Glutamatergic neuron (in vitro differentiated cells): ENCODE measurements at places on chromosomes 5 and 9. TPM values are rescaled to one million over a fixed set of nuclear protein-coding genes. Genes with fewer than 3 reads are reported as not detected.

DNA sequence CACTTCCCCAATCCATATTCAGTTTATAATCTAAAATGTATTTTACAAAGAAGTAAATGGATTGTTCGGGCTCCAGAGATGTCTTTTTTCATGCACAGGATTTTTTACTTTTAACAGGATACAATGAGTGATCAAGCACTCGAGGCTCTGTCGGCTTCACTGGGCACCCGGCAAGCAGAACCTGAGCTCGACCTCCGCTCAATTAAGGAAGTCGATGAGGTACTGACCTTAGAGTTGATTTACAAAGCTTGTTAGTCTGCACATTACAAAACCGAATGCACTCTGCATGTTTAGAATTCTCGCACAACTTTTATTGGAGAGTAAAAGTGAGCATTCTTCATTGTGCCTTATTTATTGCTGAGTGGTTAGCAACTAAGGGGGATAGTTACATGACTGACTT, 65.2 kb downstream of the ERAP1 start:
- no peak overlapping the region for H3K4me3 ChIP-seq
- H3K36me3 ChIP-seq, result peaks cover 5% of the 10 kb centered on the region
- no peak overlapping the region for H3K27ac ChIP-seq
- no peaks in the 10 kb centered on the region for H3K27me3 ChIP-seq
- no peak for DNase-seq

DNA sequence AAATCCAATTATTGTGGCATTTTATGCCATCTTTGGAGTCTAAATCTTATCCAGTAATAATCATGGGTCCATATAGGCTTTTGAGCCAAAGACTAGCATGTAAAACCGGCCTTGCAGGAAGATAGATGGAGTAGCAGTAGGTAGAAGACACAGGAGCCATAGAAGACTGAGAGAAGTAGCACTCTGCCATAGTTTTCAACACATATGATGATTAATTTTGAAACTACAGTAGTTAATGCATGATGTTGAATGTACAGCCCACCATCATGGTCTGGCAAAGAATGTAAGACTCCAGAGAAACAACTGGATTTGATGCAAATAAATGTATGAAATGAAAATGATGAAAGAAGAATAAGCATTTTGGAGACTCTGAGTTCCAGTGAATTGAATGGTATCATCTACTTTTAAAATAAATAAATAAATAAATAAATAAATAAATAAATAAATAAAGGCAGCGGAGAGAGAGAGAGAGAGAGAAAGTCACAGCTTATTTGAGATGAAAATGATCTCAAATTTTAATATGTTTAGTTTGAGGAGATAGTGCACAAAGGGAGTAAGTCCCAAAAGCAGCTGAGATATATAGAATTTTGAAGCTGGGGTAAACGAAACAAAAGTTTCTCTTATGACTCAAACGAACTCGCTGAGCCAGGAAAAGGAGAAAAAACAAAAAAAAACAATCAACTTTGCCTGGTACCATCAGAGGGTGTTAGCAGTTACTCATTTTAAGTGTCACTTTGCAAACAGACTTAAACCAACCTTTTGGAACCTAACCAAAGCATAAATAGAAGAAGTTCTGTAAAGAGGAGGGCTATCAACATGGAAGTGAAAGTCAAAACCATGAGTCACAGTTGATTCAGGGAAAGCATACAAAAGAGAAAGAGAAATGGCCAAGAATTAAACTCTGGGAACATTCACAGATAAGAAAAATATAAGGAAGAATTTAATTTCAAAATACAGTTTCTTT, 388.7 kb downstream of the CETN3 start:
- H3K27me3 ChIP-seq, result no peaks in the 10 kb centered on the region
- no peak overlapping the region for H3K4me3 ChIP-seq
- H3K4me1 ChIP-seq, result peaks cover 1% of the 10 kb centered on the region
- H3K27ac ChIP-seq, result no peak overlapping the region
- no peaks in the 10 kb centered on the region for H3K36me3 ChIP-seq

- H3K27ac ChIP-seq, result no peak overlapping the region
- no peaks in the 10 kb centered on the region for H3K36me3 ChIP-seq
- H3K27me3 ChIP-seq, result peaks cover 2% of the 10 kb centered on the region
- H3K4me3 ChIP-seq, result no peak overlapping the region
Measured at GRCh38 chr9:33178972-33179697, 12.0 kb upstream of the B4GALT1 start.

TAF11L10 gene
- total RNA-seq, result 0.83 TPM

GRCh38 chr9:7976167-7976755, 176.7 kb upstream of the DMAC1 start:
- H3K4me3 ChIP-seq, result no peak overlapping the region
- H3K27ac ChIP-seq, result no peak overlapping the region
- H3K36me3 ChIP-seq, result no peaks in the 10 kb centered on the region

GRCh38 chr5:62979472-62979871, 400.9 kb downstream of the LRRC70 start:
- peaks cover 4% of the 10 kb centered on the region for H3K36me3 ChIP-seq
- peaks cover 4% of the 10 kb centered on the region for H3K4me1 ChIP-seq
- no peak overlapping the region for H3K4me3 ChIP-seq
- no peak for DNase-seq

- H3K4me1 ChIP-seq, result peaks cover 11% of the 10 kb centered on the region
- peaks cover 15% of the 10 kb centered on the region for H3K36me3 ChIP-seq
- no peak overlapping the region for H3K4me3 ChIP-seq
- H3K27me3 ChIP-seq, result peaks cover 1% of the 10 kb centered on the region
Measured at GRCh38 chr9:86854898-86855523, 92.3 kb downstream of the GAS1 start.

TAF11L6 gene
- not detected for total RNA-seq

IFNA13 gene
- not detected for total RNA-seq

- H3K27ac ChIP-seq, result no peak overlapping the region
- peaks cover 4% of the 10 kb centered on the region for H3K27me3 ChIP-seq
- no peak overlapping the region for H3K4me3 ChIP-seq
- H3K4me1 ChIP-seq, result no peaks in the 10 kb centered on the region
Measured at GRCh38 chr9:133067813-133068212, 6.0 kb downstream of the CEL start.

C5orf46 gene
- not detected for total RNA-seq

SLCO6A1 gene
- 1.6 TPM for total RNA-seq

LURAP1L gene
- 25.6 TPM for total RNA-seq

- H3K4me1 ChIP-seq, result peaks cover 20% of the 10 kb centered on the region
- no peak overlapping the region for H3K27ac ChIP-seq
- no peak overlapping the region for H3K4me3 ChIP-seq
- H3K27me3 ChIP-seq, result peaks cover 8% of the 10 kb centered on the region
- DNase-seq, result no peak
Measured at GRCh38 chr5:10631316-10631996, 67.6 kb downstream of the ANKRD33B start.

GPR21 gene
- 3.8 TPM for total RNA-seq

DNA sequence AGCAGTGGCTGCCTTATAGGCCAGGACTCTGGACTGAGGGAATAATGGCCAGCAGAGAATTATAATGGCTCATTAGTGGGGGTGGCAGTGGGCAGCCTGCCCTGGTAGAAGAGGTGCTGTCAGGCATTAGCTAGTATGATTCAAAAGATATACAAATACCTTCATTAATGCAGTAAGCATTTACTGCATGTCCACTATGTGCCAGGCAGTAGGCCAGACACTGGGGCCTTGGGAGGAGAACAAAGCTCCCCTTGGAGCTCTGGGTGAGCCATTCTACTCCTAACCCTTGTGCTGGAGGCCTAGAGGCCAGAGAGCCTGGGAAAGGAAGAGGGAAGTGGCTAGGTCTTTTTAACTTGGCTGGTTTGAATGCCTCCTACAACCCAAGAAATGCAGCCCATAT, 2.0 kb upstream of the GARNL3 start:
- H3K4me3 ChIP-seq, result no peak overlapping the region
- no peak for DNase-seq
- peaks cover 2% of the 10 kb centered on the region for H3K27me3 ChIP-seq
- H3K36me3 ChIP-seq, result no peaks in the 10 kb centered on the region

HTR4 gene
- not detected for total RNA-seq

MAP3K1 gene
- total RNA-seq, result 10.1 TPM

DNA sequence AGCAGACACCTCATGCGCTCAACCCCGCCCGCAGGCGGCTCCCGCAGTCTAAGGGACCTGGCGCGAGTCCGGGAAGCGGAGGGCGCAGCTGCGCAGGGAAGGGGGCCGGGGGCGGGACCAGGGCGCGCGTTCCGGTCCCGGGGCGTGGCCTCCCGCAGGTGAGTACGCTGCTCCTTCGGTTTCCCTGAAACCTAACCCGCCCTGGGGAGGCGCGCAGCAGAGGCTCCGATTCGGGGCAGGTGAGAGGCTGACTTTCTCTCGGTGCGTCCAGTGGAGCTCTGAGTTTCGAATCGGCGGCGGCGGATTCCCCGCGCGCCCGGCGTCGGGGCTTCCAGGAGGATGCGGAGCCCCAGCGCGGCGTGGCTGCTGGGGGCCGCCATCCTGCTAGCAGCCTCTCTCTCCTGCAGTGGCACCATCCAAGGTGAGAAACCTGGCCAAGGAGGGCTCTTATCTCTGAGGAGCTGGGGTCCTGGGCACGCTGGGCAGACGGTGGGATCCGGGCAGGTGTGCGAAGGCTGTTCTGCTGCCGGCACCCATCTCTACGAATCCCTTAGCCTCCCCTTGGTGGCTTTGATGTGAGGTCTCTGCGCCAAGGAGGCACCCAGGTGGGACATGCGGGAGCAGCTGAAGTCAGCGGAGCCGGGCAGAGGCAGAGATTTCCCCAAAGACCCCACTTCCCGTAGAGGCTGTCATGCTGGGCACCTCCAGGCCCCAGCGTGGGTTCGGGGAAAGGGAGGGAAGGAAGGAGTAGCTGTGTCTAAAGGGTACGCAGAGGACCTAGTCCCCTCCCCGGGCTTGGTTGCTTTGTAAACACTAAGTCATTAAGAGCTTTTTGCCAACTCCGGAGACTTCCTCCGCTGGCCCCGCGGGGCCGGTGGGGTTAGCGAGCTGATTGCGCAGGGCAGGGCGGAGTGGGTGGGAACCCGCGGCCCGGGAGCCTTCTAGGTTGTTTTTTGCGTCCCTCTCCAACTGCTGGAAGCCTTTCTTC, at the start of gene F2RL1:
F2RL1 (plus strand) TSS at position 187 of the 988 bp plus-strand sequence; CDS start at position 340, 153 bp downstream.
- peaks cover 3% of the 10 kb centered on the region for H3K27me3 ChIP-seq
- no peaks in the 10 kb centered on the region for H3K4me1 ChIP-seq
- no peak within 1 kb of the TSS for H3K27ac ChIP-seq
- peak within 1 kb of the TSS; percentile 80 for H3K4me3 ChIP-seq
- H3K36me3 ChIP-seq, result no peaks in the 10 kb centered on the region

ARHGEF28 gene
- total RNA-seq, result 0.47 TPM

REXO4 gene
- total RNA-seq, result 20.4 TPM

CNOT6 gene
- total RNA-seq, result 62.0 TPM

- peaks cover 17% of the 10 kb centered on the region for H3K27me3 ChIP-seq
- DNase-seq, result no peak
- H3K4me1 ChIP-seq, result peaks cover 29% of the 10 kb centered on the region
- peaks cover 4% of the 10 kb centered on the region for H3K36me3 ChIP-seq
Measured at GRCh38 chr9:114003758-114004157, 74.3 kb downstream of the AMBP start.

DNA sequence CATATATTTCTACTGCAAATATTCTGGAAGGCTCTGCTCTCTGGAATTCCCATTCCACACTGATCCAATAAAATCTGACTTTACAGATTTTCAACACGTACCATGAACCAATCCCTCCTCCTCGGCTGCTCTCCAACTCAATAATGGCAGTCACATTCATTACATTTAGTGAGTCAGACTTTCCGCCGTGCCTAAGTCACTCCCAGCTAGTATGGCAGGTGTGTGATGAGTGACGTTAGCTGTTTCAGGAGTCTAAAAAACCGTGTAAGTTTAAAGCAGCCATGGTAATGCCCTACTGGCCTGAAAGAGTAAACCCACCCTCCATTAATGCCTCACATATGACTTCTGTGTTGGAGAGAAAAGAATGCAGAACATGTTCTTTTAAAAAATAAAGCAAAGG, 3.3 kb downstream of the FBN2 start:
- H3K27ac ChIP-seq, result no peak overlapping the region
- H3K27me3 ChIP-seq, result peaks cover 9% of the 10 kb centered on the region
- no peak overlapping the region for H3K4me3 ChIP-seq
- no peaks in the 10 kb centered on the region for H3K36me3 ChIP-seq

SLC6A7 gene
- total RNA-seq, result not detected

DNA sequence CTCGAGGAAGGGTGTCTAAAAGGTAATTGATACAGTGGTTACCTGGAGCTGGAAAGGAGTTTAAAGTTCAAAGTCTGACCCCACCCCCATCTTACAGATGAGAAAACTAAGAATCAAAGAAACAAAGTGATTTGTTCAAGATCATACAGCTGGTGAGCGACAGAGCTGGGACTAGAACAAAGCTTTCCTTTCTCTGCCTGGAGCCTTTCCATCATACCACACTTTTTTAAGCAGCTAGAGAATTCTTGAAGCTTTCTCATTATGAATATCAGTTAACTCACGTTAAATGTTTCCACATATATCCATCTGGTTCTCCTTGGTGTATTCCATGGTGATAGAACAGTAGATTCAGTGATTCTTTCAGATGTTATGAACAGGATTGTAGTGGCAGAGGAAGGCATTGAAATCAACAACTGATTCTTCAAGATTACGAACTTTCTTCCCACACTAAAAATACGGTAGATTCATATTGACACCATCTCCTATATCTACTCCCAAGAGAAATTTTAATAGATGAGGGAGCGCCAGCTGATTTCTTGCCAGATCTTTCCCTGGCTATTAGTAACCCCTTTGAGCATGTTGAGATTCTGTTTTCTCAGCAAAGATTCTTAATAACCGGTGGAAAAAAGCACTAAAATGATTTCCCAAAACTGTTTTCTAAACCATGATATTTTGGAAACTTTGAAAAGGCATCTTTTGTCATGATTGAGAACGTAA, 233.7 kb downstream of the ADAMTSL1 start:
- H3K4me3 ChIP-seq, result no peak overlapping the region
- no peak for DNase-seq
- H3K4me1 ChIP-seq, result no peaks in the 10 kb centered on the region
- H3K27me3 ChIP-seq, result no peaks in the 10 kb centered on the region

- H3K27me3 ChIP-seq, result peaks cover 5% of the 10 kb centered on the region
- no peaks in the 10 kb centered on the region for H3K4me1 ChIP-seq
- H3K4me3 ChIP-seq, result no peak overlapping the region
- no peak for DNase-seq
- no peak overlapping the region for H3K27ac ChIP-seq
Measured at GRCh38 chr9:111198936-111199335, 131.1 kb downstream of the OR2K2 start.

BAAT gene
- total RNA-seq, result 0.54 TPM

FBXO10 gene
- total RNA-seq, result 68.7 TPM

DNA sequence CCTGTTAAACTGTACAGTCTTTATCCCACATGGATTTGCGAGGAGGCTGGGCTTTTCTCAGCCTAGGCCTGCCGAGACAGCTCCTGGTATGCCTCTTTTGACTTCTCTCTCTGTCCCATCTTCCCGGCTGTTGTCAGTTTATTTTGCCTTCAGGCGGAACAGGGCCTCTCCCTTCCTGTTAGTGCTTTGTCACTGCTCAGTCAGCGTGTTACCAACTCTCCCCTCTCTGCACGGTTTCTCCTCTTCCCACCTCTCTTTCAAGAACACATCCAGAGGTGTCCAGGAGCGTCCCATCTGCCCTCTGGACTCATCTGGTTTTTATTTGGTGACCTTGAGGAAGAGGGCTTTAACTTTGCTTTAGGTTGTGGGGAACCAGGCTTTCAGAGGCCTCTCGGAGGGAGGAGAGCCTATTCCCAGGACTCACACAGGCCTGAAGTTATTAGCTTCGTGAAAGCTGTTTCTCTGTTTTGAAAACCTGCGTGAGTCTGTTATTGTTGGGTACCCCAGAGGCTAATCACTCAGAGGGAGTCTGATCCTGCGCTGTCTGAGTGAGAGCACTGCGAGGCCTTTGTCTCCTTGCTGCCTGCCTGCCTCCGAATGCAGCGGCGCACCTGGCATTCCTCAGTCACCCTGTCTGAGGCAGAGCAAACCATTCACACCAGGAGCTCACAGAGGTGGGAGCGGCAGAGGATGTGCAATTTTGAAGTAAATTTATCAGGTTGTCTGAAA, 234.4 kb upstream of the MPDZ start:
- H3K4me1 ChIP-seq, result peaks cover 14% of the 10 kb centered on the region
- no peak for DNase-seq
- no peaks in the 10 kb centered on the region for H3K36me3 ChIP-seq
- peak overlapping the region; percentile 39 for H3K27ac ChIP-seq
- H3K4me3 ChIP-seq, result no peak overlapping the region
- no peaks in the 10 kb centered on the region for H3K27me3 ChIP-seq

PLEKHG4B gene
- total RNA-seq, result 49.4 TPM
